ENCODE measurements at places on chromosomes 2 and 18.

DNA sequence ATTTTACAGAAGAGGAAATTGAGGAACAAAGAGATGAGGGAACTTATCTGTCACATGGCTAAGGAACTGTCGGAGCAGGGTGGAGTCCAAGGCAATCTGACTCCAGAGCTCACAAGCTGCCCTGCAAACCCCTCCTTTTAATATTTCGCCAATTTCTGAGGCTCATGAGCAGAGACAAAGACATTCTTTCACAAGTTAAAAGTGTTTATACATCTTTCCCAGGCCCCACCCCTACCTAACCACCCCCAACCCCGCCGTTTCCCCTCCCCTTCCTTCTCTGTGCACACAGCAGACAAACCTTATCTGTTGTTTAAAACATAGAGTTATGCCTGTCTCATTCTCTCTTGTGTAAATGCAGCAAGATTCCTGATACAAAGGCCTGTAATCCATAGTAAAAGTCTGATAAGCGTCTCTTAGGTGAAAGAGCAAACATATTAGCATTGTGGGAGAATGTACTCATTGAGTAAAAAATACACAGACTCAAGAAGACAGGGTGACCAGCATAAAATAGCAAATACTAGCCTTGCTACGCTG lies 44.3 kb downstream of the EPHA4 start:
- DNase-seq, result no peak

- DNase-seq, result no peak
Measured at GRCh38 chr2:100109986-100110613, 32.3 kb downstream of the AFF3 start.

GRCh38 chr2:60862642-60863041 lies 18.7 kb upstream of the REL start:
- DNase-seq, result no peak

DNA sequence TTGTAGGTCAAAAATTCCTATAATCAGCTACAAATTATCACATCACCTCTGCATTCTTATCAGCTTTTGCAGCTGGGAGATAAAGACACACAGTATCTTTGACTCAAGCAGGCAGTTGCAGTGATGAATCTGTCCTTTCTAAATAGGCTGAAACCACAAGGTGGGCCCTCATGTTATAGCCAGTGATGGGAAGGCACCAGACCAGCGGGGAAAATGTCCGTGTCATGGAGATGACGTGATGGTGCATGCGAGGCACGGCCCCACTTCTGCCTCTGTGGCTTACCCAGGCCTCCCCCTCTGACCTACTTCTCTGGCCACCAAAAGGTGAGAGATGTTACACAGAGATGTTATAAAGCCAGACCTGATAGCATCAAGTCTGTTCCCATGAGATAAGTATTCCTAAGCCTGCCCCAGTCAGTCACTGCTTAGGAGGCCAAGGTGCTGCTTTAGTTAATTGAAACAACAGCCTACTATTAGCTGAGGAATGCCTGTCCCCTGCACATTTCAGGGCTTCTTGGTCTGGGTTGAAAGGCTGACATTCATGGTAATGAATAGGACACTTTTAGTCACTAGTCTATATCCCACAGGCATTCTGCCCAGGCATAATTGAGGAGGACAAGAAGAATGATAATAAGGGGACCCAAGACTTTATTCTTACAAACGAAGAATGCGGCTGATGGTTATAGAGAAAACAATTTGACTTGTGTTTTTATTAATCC lies 327.9 kb downstream of the LPIN1 start:
- DNase-seq, result no peak

GRCh38 chr18:3478262-3478978 lies 28.4 kb downstream of the TGIF1 start:
- no peak for DNase-seq

DNA sequence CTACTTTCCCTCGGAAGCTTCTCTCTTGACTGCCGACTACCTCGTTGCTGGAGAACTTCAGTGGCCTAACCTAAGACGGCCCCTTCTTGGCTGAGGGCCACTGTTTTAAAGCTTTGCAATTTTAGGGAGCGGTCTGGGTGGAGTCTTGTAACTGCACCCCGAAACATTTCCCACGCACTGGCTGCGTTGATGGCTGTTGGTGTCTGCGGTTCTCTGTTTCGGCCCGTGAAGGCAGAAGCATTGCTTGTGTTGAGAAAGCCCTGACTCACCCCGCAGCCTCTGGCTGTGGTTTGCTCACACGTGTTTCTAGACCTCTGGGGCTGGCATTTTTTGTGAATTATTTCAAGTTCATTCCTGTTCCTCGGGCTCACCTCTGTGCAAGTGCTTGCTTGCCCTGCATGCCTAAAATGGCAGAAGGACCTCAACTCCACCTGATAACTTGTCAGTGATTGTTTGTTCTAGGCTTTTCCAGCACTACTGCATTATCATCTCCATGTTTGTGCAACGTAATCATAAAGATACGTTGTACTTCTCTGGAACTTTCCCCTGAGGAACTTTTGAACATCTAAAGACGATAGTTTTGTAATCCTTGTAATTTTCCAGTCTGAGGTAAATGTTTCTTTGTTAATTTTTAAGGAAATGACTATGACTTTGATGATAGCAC lies 94.2 kb upstream of the DLX2 start:
- no peak for DNase-seq
